ENCODE measurements at places on chromosomes 3 and 15.
A peak's percentile ranks its signal among the peaks of the same experiment; 100 is the strongest.

DNA sequence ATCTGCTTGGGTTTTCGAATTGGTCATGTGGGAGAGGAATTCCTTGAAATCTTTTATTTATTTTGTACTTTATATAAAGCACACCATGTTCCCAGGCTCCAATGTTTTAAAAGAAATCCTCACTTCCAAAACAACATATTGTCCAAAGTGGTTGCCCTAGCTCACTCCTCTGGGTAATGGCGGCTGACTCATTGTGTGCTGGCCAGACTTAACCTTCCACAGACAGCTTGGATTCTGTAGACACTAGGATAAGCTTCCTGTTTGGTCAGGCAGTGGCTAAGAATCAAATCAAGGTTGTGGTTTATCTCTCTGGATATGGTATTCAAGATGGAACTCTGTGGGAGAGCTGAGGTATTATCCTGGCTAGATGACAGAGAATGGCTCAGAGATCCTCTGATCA lies 55.8 kb upstream of the FAM98B start:
- peak; percentile 99 for DNase-seq

- DNase-seq, result peak; percentile 60
These were observed 74.8 kb downstream of the RPL39L start for GRCh38 chr3:187064210-187065115.

GRCh38 chr3:11377719-11378118 lies 105.5 kb downstream of the ATG7 start:
- no peak for DNase-seq

DNA sequence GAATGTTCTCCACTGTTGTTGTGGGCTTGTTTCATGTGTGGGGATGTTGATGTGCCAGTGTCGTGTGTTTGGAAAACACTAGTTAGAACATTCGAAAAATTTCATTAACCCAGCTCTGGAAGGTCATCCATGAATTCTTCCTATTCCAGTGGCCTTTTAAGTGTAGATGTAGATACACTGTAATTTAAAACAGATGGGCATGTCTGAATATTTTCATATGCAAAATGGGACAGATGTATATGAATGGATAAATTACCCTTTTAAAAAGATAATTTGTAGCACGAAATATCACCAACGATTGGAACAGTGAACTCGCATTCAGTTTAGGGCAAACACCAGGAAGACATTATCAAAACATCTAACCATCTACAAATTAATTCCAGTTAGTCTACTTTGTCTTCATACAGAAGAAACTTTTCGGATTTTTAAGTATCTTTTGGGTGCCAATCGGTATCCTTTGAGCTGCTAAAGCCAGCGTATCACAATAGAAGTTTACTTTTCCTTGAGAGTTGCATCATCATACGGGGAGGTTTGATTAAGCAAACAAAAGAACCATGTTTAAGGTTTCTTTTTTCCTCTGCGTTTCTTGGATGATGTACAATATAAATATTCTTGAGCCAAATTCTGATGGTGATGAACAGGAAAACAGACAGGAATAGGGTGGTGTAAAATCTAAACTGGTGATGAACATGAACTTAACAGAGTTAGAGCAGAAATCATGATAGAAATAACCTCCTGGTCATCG lies 528.1 kb downstream of the FOXP1 start:
- DNase-seq, result peak; percentile 53

DNA sequence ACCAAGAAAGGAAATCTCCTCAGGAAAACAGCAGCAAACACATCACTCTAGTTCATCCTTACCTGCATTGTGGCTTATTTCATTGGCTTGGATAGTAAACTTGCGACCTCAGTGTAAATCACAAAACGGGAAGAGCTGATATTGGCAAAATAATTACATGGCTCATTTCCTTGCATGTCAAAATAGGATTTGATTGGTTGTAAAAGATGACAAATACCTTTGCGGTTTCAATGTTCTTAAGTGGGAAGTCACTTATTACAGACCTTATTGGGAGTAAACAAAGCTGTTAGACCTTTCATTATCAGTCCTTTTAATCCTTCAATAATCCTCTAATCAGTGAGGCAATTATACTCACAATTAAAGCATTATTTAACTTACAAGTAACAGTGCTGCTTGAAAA lies 590.6 kb downstream of the MAGI1 start:
- DNase-seq, result no peak

DNA sequence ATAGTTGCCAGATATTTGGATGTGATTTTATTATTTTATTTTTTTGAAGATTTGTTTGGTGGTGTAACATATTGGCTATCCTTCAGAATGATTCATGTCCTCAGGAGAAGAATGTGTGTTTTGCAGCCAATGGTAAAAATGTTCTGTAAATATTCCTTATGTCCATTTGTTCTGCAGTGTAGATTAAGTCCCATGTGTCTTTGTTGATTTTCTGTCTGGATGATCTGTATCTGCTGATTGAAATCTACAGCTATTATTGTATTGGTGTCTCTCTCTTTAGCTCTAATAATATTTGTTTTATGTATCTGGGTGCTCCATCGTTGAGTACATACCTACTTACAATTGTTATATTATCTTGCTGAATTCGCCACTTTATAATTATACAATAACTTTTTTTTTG lies 1641.7 kb downstream of the OTOL1 start:
- DNase-seq, result no peak

- no peak for DNase-seq
These were observed 195.1 kb downstream of the NTRK3 start for GRCh38 chr15:88061452-88061851.

DNA sequence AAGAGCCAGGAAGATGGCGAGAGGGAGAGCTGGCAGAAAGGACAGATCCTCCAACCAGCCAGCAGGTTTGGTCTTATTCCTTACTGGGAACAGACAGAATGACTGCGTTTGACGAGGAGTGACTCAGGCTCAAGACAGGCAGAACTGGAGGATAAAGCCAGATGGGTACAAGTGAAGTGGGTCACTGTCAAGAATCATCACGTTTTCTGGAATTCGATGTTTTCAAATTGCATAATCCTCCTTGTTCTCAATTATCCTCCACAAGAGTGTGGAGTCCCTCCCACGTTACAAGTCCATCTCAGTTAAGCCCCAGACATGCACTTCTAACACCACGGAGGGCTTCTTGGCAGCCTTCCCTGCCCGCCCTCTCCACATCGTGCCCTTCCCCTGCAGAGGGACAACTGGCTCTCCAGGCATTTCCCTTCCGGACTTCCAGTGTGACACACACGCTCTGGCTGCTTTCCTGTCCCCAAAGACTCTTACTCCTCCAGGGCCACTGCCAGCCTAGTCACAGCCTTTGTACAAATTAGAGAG lies 183.1 kb downstream of the CHST2 start:
- peak; percentile 48 for DNase-seq

GRCh38 chr15:99224372-99225214 lies 24.8 kb downstream of the TTC23 start:
- no peak for DNase-seq

DNA sequence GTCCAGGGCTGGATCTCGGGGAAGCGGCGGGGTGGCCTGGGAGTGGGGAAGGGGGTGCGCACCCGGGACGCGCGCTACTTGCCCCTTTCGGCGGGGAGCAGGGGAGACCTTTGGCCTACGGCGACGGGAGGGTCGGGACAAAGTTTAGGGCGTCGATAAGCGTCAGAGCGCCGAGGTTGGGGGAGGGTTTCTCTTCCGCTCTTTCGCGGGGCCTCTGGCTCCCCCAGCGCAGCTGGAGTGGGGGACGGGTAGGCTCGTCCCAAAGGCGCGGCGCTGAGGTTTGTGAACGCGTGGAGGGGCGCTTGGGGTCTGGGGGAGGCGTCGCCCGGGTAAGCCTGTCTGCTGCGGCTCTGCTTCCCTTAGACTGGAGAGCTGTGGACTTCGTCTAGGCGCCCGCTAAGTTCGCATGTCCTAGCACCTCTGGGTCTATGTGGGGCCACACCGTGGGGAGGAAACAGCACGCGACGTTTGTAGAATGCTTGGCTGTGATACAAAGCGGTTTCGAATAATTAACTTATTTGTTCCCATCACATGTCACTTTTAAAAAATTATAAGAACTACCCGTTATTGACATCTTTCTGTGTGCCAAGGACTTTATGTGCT lies 527 bp downstream of the B2M start:
- peak; percentile 30 for DNase-seq

- DNase-seq, result no peak
These were observed 21.9 kb upstream of the SEMA3F start for GRCh38 chr3:50133283-50133615.

- peak; percentile 43 for DNase-seq
These were observed 50.6 kb downstream of the GMNC start for GRCh38 chr3:190811775-190812480.

DNA sequence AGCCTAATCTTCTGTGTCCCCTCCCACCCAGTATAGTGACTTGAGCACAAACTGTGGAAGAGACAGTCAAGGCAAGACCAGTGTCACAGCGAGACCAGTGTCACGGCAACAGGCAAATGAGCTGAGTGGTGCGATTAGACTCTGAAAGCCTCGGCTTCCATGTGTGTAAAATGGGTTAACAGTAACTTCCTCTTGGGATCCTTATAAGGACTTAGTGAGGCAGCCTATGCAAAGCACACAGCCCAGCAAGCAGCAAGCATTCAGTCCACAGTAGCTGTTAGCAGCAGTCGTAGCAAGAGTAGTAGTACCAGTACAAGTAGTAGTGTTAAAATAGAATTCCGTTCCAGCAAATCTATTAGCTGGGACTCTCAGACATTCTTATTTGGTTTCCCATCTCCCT lies 334.1 kb downstream of the GABRB3 start:
- no peak for DNase-seq

- no peak for DNase-seq
These were observed 82.0 kb downstream of the MBNL1 start for GRCh38 chr3:152350776-152351175.

- peak; percentile 54 for DNase-seq
These were observed 298.5 kb downstream of the GBE1 start for GRCh38 chr3:81462921-81463320.

GRCh38 chr3:133371181-133371580 lies 28.7 kb upstream of the BFSP2 start:
- DNase-seq, result no peak

GRCh38 chr3:144036498-144036897 lies 64.9 kb downstream of the DIPK2A start:
- no peak for DNase-seq

DNA sequence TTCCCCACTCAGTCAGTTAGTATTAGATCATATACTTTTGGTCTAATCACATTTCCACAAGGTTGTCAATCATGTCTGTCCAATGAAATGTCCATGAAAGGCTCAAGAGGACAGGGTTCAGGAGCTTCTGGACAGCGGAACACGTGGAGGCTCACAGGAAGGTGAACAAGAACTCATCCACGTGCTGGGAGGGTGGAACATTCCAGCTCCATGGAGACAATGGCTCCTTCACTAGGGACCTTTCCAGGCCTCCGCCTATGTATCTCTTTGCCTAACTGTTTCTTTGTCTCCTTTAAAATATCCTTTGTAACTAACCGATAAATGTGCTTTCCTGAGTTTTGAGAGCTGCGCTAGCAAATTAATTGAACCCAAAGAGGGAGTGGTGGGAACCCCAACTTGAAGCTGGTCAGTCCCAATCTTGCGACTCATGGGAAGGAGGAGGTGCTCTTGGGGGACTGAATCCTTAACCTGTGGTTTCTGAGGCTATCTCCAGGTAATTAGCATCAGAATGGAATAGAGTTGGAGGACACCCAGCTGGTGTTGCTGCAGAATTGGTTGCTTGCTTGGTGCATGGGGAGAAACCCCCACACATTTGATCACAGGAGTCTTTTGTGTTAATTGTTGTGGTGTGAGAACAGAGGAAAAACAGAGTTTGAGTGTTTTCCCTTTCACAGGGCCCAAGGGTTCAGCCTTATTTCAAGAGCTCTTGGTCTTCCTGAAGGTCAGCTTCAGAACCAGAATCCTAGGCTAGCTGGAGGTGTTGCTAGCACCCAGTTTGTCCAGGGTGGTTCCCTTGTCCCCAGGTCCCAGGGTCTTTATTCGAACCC lies 3.0 kb upstream of the TKT start:
- DNase-seq, result no peak

- DNase-seq, result no peak
These were observed 564 bp upstream of the GABPB1 start for GRCh38 chr15:50355619-50355905.
